ENCODE measurements at places on chromosomes 1 and 21. TPM values are rescaled to one million over a fixed set of nuclear protein-coding genes. Genes with fewer than 3 reads are reported as not detected.

DNA sequence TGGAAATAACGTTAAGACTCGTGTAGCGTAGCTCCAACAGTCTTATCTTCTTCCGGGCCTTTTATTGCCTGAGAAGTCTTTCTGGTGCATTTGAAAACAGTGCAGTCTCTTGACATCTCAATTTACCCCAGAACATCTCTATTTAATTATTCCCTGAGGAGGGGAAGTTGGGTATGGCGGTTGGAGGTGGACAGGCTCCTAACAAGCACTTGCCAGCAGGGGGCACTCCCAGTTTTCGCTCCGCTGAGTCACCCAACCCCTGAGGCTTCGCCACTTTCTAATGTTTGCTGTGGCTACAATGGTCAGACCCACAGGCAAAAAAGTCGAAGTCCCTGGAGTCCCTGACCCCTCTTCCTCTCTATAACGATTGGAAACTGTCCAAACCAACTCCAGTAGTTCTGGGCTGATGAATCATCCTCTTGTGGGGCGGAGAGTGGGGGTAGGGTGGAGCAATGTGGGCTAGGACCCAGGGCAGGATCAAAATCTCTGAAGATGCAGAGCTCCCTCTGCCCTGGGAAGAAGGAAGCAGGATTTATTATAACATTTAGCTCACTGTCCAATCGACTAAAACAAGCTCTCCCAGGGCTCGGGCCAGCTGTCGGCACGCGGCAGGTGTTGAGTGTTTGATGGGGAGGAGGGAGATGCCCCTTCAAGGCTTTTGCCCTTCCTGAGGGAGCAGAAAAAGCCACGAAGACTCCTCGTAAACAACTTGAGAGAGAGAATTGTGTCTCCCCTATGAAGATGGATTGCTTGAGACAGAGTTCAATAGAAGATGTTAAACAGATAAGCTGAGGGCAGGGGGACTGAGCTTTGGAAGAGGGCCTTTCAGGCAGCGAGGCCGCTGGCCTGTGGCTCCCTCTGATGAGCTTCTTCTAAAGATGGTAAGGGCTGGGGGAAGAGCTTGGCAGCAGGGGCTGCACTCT is 85.7 kb downstream of the BRINP2 start:
- no peak overlapping the region for H3K4me3 ChIP-seq
- no peaks in the 10 kb centered on the region for H3K27me3 ChIP-seq
- DNase-seq = peak; percentile 87
- H3K36me3 ChIP-seq = no peaks in the 10 kb centered on the region

DNA sequence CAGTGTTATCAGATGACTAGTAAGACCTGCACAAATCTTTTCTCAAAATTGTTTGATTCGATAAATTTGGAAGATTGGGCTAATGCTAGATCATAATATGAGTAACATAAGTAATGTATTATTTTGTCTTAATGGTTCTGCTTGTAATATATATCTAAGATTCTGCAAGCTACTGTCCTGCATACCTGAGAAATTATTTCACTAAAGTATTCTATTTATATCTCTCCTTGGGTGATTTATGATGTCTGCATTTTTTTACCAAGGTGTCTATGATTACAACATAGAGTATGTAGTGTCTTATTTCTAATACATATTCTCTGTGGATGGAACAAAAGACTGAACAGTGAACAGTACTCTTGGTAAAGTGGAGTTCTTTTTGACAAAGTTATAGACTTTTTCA is 166.6 kb downstream of the CLEC20A start:
- peaks cover 13% of the 10 kb centered on the region for H3K4me1 ChIP-seq
- no peak overlapping the region for H3K27ac ChIP-seq
- no peaks in the 10 kb centered on the region for H3K36me3 ChIP-seq
- no peaks in the 10 kb centered on the region for H3K27me3 ChIP-seq

- no peak overlapping the region for H3K4me3 ChIP-seq
- H3K36me3 ChIP-seq = no peaks in the 10 kb centered on the region
- H3K27me3 ChIP-seq = no peaks in the 10 kb centered on the region
- no peaks in the 10 kb centered on the region for H3K4me1 ChIP-seq
- DNase-seq = no peak
These were observed 37.5 kb downstream of the SPAG17 start for GRCh38 chr1:118147522-118147921.

- no peaks in the 10 kb centered on the region for H3K36me3 ChIP-seq
- H3K27me3 ChIP-seq = peaks cover 21% of the 10 kb centered on the region
These were observed 1.7 kb upstream of the SGIP1 start for GRCh38 chr1:66532214-66532613.

DNA sequence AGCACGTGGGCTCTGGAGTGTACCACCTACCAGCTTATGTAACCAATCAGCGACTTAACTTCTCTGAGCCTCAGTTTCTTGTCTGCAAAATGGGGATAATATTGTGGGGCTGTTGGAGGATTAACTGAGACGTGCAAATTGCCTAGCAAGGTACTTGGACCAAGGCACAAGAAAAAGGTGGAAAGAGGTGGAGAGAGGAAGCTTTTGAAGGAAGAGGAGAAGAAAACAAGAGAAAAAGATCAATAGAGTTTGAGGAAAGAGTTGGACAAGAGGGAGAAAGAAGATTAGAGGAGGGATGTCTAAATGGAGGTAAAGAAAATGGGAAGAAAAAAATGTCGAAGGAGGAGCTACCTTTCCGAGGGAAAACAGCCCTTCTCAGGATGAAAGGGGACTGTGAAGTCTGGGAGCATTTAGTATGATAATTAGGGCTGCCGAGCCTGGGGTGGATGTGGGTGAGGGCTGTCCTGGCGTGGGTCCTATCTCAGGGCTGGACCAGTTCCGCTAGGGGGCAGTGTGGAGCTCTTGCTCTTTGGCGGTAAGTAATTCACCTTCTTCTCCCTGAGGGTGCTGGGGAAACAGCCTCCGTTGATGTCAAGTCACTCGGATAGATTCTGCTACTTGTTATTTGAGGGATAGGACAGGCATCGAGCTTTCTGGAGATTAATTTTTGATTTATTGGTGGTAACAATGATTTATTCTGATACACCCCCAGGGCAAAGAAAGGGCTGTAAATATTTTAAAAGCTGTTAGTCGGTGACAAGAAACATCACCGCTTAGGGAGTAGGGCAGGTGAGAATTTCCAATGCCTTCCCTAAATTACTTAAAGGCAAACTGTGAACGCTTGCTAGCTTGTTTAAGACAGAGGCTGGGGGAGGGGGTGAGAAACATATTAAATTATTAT is 79.0 kb upstream of the NFASC start:
- no peaks in the 10 kb centered on the region for H3K4me1 ChIP-seq
- peak; percentile 97 for DNase-seq
- H3K4me3 ChIP-seq = no peak overlapping the region
- no peaks in the 10 kb centered on the region for H3K36me3 ChIP-seq
- H3K27ac ChIP-seq = no peak overlapping the region

DNA sequence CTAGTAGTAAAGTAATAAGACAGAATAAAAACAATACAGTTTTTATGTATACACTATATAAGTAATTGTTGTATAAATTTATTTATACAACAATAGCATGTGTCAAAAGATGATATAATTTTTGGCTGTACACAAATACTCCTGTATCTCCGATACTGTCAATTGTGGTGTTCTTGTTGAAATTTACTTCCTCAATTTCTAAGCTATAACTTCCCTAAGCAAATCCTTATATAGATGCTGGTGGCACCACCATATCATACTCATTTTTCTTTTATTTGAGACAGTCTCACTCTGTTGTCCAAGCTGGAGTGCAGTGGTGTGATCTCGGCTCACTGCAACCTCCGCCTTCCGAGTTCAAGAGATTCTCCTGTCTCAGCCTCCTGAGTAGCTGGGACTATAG is 141.0 kb upstream of the HP1BP3 start:
- H3K27me3 ChIP-seq = no peaks in the 10 kb centered on the region
- DNase-seq = no peak
- peaks cover 11% of the 10 kb centered on the region for H3K36me3 ChIP-seq
- no peak overlapping the region for H3K27ac ChIP-seq

- no peak overlapping the region for H3K27ac ChIP-seq
- no peak overlapping the region for H3K4me3 ChIP-seq
- H3K36me3 ChIP-seq = no peaks in the 10 kb centered on the region
- 0 out of 2 replicates have a peak, but pooled peaks cover 3% of the 10 kb centered on the region for H3K4me1 ChIP-seq
These were observed 182.8 kb downstream of the PSMG1 start for GRCh38 chr21:39000496-39000895.

GRCh38 chr1:83997631-83998030 is 1.3 kb downstream of the TTLL7 start:
- no peak overlapping the region for H3K4me3 ChIP-seq
- H3K27ac ChIP-seq = no peak overlapping the region
- no peaks in the 10 kb centered on the region for H3K36me3 ChIP-seq
- H3K27me3 ChIP-seq = peaks cover 53% of the 10 kb centered on the region
- peaks cover 10% of the 10 kb centered on the region for H3K4me1 ChIP-seq

DNA sequence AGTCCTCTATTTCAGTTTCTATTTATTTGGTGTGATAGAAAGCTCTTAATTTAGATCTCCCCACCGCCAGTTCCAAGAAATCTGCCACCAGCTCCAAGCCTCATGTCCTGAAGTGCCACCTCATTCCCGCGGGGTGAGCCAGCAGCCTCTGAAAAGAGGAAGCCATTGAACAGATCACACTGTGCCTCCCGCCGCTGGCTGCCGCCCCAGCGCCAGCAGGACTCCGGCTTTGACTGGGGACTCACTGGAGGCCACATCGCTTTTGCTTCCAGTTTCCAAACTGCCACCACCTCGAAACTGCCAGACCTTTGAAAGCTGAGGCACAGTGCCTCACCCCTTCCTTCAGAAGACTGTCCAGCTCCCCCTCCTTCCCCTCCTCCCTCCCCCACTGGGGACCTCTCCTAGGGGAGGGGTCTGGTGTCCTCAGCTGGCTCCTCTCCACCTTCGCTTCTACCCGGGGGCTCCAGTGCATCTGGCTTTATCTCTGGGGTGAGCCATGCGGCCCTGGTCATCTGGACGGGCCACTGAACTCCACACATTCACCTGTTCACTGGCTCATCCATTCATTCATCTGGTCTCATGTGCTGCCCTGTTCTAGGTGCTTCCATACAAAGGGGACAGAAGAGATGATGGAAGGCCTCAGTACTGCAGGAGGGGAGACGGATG is 58.9 kb downstream of the VPS26C start:
- H3K36me3 ChIP-seq = no peaks in the 10 kb centered on the region
- peaks cover 1% of the 10 kb centered on the region for H3K4me1 ChIP-seq
- DNase-seq = no peak
- H3K27me3 ChIP-seq = no peaks in the 10 kb centered on the region

DNA sequence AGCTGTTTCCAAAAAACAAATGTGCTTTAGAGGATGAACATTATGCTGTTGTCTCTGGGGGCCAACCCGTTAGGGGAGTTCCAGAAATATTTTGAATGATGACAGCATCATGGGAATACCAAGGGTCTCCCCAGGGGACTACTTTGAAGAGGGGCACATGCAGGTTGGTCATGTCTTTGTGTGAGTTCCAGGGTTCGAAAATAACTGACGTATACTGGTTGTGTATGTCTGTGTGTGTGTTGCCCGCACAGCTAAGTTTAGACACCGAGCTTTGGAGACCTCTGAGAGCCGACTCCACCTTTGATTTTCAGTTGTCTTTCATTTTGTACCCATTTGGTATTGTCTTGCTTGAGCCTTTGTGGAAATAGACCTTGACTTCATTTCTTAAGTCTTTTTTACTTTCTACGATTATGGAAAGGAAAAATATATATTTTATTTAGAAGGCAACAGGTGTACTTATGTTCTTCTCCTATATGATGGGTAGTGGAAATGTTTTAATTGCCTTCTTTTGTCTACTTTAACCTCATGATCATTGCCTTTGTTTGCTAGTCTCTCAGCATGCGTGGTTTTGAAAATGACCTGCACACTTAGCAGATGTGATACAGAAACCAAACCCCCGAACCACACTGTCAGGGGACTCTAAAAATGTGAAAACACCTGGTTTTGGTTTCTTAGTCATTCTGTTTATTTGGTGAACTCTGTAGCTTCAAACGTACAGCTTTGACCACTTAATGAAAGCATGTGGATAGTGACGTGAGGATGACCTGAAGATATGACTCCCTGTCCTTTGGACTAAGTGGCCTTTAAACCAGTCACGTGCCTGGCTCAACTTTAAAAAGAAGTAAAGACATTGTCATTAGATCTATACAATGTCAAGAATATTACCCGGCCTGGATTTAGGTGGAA is 56.5 kb downstream of the GALNT2 start:
- H3K27me3 ChIP-seq = no peaks in the 10 kb centered on the region
- no peak for DNase-seq

DNA sequence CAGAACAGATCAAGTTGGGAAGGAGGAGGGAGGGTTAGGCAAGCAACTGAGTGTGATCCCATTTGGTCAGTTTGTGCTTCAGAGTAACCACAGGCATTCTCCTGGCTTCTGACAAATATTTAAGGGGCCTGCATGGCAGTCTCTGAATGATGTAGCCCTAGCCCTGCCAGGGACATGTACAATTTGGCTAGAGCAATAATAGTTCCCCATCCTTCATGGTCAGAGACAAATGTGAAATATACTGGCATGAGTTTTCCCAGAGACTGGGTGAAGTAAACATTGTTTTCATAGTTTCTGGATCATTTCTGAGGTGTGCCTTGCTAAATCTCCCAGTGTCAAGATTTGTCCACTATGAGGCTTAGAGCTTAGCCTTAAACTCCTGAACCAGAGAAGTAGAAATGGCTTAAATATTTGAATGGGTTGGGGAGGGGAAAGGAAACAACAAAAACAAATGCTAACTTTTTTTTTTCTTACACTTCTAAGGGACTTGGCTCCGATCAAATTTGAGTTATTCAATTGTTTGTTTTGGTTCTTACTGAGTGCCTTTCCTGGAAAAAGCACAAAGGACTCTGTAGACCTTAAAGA is 42.0 kb upstream of the UBE2U start:
- H3K27me3 ChIP-seq = no peaks in the 10 kb centered on the region
- H3K27ac ChIP-seq = no peak overlapping the region
- no peak overlapping the region for H3K4me3 ChIP-seq
- no peaks in the 10 kb centered on the region for H3K4me1 ChIP-seq
- H3K36me3 ChIP-seq = peaks cover 23% of the 10 kb centered on the region

DNA sequence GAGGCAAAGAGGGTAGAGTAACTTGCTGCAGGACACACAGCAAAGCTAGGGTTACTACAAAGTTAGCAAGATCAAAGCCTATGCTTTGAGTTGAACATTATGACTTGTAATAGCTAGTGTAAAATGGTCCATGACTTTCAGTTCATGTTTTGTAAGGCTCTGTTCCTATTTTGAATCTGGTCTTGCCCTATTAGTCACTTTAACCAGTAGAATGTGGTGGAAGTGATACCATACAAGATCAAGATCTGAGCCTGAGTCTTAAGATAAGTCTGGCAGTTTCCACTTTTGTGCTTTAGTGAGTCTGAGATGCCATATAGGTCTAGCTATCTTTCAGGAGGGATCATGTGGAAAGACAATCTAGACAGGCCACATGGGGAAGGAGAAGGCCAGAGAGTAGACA is 282.1 kb upstream of the BRINP3 start:
- H3K36me3 ChIP-seq = no peaks in the 10 kb centered on the region
- H3K27ac ChIP-seq = no peak overlapping the region
- no peak for DNase-seq
- H3K4me3 ChIP-seq = no peak overlapping the region
- H3K4me1 ChIP-seq = no peaks in the 10 kb centered on the region

Gene FAM151A
- total RNA-seq = 0.10 TPM

Gene NUDC
- 96.2 TPM for total RNA-seq

Gene OR2L5
- not detected for total RNA-seq

Gene FCRL2
- not detected for total RNA-seq

Gene ISG15
- 52.9 TPM for total RNA-seq

Gene TFB2M
- total RNA-seq = 25.2 TPM

Gene ADIPOR1
- 61.2 TPM for total RNA-seq

Gene UBE2U
- total RNA-seq = not detected
